ENCODE measurements at places on chromosomes 2 and 18. TPM values are rescaled to one million over a fixed set of nuclear protein-coding genes. Genes with fewer than 3 reads are reported as not detected.

Gene CHST9
- total RNA-seq = 0.05 TPM

Gene PPP1R1C
- not detected for total RNA-seq

Gene YES1
- 68.1 TPM for total RNA-seq

Gene PCARE
- 0.11 TPM for total RNA-seq

GRCh38 chr2:217203086-217203485 is 343.2 kb upstream of the TNP1 start:
- H3K27me3 ChIP-seq = no peaks in the 10 kb centered on the region
- H3K4me3 ChIP-seq = no peak overlapping the region
- DNase-seq = no peak
- H3K4me1 ChIP-seq = no peaks in the 10 kb centered on the region

DNA sequence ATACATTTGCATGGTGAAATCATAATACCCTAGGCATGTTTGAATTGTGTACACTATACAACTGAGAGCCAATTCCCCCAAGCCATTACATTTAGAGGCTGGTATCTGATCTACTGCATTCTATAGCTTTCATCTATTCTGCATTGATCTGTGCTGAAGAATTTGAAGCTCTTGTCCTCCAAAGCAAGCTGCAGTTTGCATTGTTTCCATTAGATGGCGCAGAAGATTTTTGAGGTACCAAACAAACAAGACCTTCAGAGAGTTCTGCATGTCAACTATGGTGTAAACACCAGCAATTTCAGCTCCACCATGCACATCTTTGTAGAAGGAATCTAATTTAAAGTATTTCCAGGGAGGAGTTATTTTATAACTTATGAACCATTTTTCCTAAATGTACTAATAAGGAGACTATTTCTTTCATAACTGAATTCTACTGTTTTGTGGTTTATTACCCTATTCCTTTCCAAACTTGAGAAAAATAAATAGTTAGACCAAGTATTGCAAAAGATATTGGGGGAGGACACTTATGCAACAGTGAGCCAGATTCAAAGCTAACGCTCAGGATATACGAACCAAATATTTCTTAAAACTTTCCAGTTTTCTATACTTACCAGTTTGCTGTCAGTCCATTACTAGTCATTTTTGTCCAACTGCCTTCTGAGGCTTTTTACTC is 761.8 kb upstream of the ACVR2A start:
- H3K4me3 ChIP-seq = no peak overlapping the region
- no peaks in the 10 kb centered on the region for H3K36me3 ChIP-seq
- H3K27ac ChIP-seq = no peak overlapping the region
- H3K4me1 ChIP-seq = no peaks in the 10 kb centered on the region

DNA sequence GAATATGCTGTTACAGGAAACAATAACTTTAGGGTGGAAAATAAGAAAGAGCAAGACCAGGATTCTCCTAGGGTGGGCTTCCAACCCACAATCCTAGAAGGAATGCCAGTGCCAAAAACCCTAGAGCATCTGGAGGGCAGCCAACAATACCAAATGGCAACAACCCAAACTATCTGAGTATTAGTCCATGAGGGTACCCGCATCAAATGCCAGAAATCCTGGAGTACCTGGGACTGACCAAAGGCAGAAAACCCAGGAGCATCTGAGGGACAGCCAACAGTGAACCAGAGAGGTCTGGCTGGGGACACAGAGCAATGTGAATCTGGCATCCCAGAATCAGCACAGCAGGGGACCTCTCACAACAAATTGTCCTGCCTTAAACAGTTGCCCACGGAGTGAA is 126.3 kb downstream of the SCG2 start:
- H3K4me3 ChIP-seq = no peak overlapping the region
- DNase-seq = no peak
- H3K27me3 ChIP-seq = no peaks in the 10 kb centered on the region
- no peak overlapping the region for H3K27ac ChIP-seq
- H3K36me3 ChIP-seq = no peaks in the 10 kb centered on the region

GRCh38 chr18:58495207-58495606 is 133.7 kb downstream of the ALPK2 start:
- no peaks in the 10 kb centered on the region for H3K36me3 ChIP-seq
- H3K27me3 ChIP-seq = no peaks in the 10 kb centered on the region
- H3K27ac ChIP-seq = no peak overlapping the region
- no peak for DNase-seq
- no peaks in the 10 kb centered on the region for H3K4me1 ChIP-seq
- H3K4me3 ChIP-seq = no peak overlapping the region

- peaks cover 30% of the 10 kb centered on the region for H3K4me1 ChIP-seq
- H3K27me3 ChIP-seq = no peaks in the 10 kb centered on the region
- no peaks in the 10 kb centered on the region for H3K36me3 ChIP-seq
Observed at GRCh38 chr2:67782443-67782842, 280.4 kb downstream of the C1D start.

DNA sequence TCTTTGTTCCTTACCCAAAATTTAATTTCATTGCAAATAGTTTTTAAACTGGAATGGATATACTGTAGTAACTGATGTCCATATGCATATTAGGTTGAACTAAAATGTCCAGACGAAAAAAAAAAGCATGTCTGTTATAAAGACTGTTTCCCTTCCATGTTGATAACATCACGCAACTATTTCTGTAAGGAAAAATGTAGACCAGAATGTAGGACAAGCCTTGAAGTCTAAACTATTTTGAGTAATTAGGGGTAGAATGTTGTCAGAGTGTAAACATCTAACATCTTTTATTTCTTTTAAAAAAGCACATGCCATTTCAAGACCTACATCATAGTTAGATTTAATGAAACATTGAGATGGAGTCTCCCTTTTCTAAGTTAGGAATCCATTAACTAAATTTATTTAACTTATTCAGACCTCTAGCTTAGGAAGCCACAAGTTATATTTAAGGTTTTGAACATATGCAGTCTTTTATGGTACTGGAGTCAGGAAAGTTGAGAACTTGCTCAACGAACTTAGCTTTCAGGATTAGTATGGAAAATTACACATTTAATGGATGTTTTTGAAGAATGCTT is 7.9 kb downstream of the CALCRL start:
- no peak overlapping the region for H3K4me3 ChIP-seq
- no peaks in the 10 kb centered on the region for H3K36me3 ChIP-seq
- no peaks in the 10 kb centered on the region for H3K4me1 ChIP-seq
- no peaks in the 10 kb centered on the region for H3K27me3 ChIP-seq

DNA sequence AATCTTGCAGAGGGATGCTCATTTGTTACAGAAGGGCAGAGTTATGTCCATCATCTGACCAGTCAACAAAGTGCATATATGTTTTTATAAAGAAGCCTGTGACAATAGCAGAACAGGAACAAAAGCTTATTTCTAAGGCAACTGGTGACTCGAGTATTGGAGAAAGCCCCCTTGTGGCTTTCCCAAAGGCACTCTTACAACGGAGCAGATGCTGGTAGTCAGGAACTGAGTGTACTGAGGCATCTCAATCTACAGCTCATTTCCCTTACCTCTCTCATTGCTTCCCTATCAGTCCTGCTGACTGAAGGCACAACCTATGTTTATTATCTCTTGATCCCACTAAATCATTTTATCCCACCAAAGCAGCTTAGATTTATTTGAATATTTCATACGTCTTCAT is 557.1 kb upstream of the CHAC2 start:
- no peak overlapping the region for H3K4me3 ChIP-seq
- H3K27me3 ChIP-seq = no peaks in the 10 kb centered on the region
- no peaks in the 10 kb centered on the region for H3K36me3 ChIP-seq
- no peak for DNase-seq
- H3K27ac ChIP-seq = no peak overlapping the region

DNA sequence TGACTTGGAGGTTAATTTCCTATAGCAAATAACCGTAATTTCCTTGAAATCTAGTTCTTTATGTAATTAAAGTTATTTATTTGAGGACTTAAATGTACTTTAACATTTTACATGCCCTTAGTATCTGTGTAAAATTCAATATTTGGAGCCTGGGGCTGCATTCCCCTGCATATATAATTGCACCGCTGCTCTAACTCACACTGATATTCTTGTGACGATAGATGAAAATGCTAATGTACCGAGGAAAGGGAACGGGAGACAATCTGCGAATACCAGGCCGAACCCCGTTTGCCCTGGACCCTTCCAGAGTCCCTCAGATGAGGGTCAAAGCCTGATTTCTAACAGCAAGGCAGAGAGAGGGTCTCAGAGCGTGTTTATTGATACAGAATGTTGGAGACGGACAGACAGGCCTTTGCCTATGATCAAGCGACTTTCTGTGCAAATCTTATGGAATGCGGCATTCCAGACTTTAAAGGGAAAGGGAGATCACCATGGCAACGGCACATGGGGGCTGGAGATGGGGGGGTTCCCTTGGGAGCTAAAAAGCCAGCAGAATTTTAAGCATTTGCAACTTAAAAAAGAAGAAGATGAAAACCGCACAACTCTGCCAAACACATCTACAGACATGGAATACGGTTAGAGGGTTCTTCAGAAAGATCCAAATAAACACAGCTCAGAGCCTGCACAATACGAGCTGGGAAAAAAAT is 57.6 kb upstream of the TWIST2 start:
- no peaks in the 10 kb centered on the region for H3K36me3 ChIP-seq
- no peak overlapping the region for H3K4me3 ChIP-seq

DNA sequence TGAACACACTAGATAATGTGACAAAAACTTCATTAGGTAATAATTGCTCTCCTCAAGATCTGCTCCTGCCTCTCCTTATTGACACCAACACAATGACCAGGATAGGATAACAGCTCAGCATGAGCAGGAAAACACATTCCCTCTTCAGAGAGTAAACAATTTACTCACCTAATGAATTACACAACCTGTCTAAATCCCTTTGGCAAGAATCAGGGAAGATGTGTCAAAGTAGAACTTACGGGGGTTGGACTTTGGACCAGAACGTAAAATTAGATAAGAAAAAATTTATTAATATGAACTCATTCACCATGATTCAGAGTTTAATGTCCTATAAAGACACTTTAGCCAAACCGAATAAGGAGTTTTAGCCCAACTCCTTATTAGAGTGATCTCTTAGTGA is 512.2 kb downstream of the SATB2 start:
- H3K27ac ChIP-seq = no peak overlapping the region
- no peaks in the 10 kb centered on the region for H3K27me3 ChIP-seq
- H3K4me3 ChIP-seq = no peak overlapping the region
- no peaks in the 10 kb centered on the region for H3K36me3 ChIP-seq
- DNase-seq = no peak

- H3K36me3 ChIP-seq = no peaks in the 10 kb centered on the region
- H3K4me1 ChIP-seq = peaks cover 7% of the 10 kb centered on the region
- no peak overlapping the region for H3K4me3 ChIP-seq
- DNase-seq = no peak
- H3K27me3 ChIP-seq = no peaks in the 10 kb centered on the region
Observed at GRCh38 chr2:241848761-241849615, 9.7 kb downstream of the PDCD1 start.

- no peak overlapping the region for H3K4me3 ChIP-seq
- H3K27me3 ChIP-seq = no peaks in the 10 kb centered on the region
- H3K27ac ChIP-seq = no peak overlapping the region
- DNase-seq = no peak
Observed at GRCh38 chr18:69616114-69616513, 215.4 kb downstream of the DOK6 start.

DNA sequence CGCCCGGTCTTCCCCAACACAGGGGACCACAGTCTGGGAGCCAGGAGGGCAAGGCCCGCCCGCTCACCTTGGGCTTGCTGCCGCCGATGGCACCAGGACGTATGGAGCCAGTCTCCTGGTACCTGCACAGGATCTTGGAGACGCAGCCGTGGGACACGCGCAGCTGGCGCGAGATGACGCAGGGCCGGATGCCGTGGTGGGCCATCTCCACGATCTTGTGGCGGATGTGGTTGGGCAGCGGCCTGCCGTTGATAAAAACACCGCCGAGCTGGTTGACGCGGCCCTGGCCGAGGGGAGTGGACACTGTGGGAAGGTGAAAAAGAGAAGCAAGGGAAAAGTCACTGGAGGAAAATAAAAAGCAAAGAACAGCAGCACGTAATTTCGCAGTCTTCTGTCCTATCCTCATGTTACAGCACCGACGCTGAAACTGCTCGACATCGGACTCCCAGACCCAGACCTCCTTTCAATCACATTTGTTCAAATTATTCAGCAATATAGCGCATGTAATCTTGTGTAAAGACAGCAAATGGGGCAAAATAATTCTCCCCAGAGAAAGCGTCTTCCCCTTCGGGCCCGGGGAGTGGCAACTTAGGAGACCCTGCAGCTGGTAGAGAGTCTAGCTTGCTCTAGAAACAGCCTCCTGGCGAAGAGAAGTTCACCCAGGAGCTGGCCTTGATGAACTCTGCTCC is 1.7 kb downstream of the PAX3 start:
- peaks cover 6% of the 10 kb centered on the region for H3K4me1 ChIP-seq
- no peak overlapping the region for H3K27ac ChIP-seq
- no peak for DNase-seq
- H3K4me3 ChIP-seq = no peak overlapping the region
- H3K36me3 ChIP-seq = no peaks in the 10 kb centered on the region
- H3K27me3 ChIP-seq = peaks cover 80% of the 10 kb centered on the region

- DNase-seq = no peak
- H3K27me3 ChIP-seq = no peaks in the 10 kb centered on the region
- peaks cover 3% of the 10 kb centered on the region for H3K4me1 ChIP-seq
- H3K27ac ChIP-seq = no peak overlapping the region
- no peak overlapping the region for H3K4me3 ChIP-seq
Observed at GRCh38 chr2:35787302-35788031, 568.1 kb upstream of the CRIM1 start.

GRCh38 chr2:139790807-139791752 is 1010.9 kb upstream of the NXPH2 start:
- no peaks in the 10 kb centered on the region for H3K36me3 ChIP-seq
- H3K27ac ChIP-seq = no peak overlapping the region
- DNase-seq = no peak
- H3K4me1 ChIP-seq = no peaks in the 10 kb centered on the region
- no peaks in the 10 kb centered on the region for H3K27me3 ChIP-seq

- H3K4me3 ChIP-seq = no peak overlapping the region
- no peak for DNase-seq
- no peaks in the 10 kb centered on the region for H3K27me3 ChIP-seq
- H3K4me1 ChIP-seq = no peaks in the 10 kb centered on the region
Observed at GRCh38 chr2:53033411-53033810, 734.2 kb upstream of the CHAC2 start.

DNA sequence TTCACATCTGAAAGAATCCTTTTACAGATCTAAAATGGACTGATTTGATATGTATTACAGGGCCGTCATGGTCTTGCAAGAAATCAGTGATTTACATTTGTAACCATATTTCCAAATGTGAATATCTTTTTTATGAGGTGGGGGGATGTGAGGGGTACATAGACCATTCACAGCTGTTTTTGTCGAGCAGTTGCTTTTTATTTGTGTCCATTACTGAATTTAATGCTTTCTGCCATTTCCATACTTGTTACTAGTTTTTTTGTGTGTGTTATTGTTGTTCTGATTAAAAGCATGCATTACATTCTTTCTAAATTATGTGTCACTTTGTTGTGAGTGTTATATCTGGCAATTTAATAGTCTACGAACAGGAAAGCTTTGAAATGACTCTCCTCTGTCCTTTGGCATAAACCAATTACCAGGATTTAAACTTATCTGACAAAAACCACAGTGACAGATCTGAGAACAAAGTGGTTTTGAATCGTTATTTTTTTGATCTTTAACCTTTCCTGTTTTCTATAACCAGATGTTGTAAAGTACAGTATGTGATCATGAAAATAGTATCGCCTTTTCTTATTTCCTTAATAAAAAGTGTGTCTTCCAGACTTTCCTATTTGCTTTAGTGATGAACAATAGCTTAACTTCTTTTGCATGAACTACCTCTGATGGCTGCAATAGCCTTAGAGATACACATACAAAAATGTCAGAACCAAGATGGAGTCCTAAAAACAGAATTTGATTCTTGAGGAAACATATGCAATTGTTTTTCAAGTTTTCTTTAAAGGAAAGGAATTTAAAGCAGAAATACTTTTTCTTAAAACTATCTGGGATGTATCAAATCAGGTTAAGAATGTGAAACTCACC is 354.2 kb upstream of the ACVR2A start:
- no peaks in the 10 kb centered on the region for H3K36me3 ChIP-seq
- no peak overlapping the region for H3K4me3 ChIP-seq
- no peak overlapping the region for H3K27ac ChIP-seq
- H3K27me3 ChIP-seq = no peaks in the 10 kb centered on the region
- no peak for DNase-seq

Measured in thyroid gland (tissue), 4 donors.